NCI-H510A (cell line): ENCODE measurements at places on chromosomes 1 and 21.

DNA sequence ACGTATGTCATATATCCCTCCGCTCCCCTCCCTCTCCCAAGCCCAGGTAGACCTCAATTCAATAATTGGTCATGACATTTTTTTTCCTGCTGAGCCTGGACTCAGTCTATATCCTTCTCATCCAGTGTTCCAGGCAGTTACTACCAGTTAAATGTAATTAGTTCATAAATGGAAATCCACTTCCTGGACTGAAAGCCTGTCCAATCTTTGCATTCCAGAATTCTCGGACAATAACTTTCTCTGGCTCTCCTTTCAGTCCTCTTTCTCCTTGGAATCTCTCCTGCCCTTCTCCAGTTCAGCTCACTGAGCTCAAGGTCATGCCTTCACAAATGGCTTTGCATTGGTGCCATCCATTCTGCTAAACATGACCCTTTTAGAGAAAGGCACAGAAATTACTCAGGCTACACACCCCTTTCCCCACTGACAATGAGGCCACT is 34.8 kb downstream of the VWA5B1 start:
- DNase-seq, result no peak

DNA sequence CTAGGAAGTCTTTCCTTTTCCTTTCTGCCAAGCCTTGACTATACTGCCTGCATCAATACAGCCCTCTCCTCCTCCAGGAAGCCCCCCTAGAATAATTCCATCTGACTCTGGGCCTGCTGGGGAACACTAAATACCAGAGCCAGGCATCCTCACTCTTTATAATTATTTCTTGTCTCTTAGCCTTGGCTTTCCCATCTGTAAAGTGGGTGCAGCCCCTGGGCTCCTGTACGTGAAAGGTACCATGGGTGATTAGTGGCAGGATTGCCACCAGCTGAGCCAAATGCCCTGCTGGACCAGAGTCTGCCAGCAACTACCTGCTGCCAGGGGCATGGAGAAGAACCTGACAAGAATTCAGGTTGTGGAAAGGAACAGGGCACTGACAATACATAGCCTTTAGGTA is 58.7 kb downstream of the LGR6 start:
- no peak for DNase-seq

GRCh38 chr1:39130325-39130724 is 74.2 kb upstream of the MACF1 start:
- peak; percentile 65 for DNase-seq

- no peak for DNase-seq
Measured at GRCh38 chr21:37587635-37588177, 221.1 kb downstream of the DYRK1A start.

DNA sequence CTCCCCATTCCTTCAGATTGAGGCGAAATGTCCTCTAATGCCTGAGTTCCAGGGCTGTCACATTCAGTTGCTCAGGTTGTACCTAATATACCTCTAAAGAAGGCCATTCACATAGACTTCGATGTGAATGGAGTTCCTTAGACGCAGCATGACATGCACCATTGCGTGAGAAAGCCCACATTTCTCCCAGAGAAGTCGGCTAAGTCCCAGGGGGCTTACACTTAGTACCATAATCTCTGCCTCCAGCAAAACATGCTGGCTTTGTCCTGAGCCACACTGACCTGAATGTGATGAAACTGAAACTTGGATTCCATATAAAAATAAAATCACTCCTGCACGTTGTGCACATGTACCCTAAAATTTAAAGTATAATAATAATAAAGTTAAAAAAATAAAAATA is 23.2 kb upstream of the SLC2A1 start:
- no peak for DNase-seq

GRCh38 chr1:67162954-67163353 is 3.3 kb upstream of the IL23R start:
- DNase-seq, result no peak

DNA sequence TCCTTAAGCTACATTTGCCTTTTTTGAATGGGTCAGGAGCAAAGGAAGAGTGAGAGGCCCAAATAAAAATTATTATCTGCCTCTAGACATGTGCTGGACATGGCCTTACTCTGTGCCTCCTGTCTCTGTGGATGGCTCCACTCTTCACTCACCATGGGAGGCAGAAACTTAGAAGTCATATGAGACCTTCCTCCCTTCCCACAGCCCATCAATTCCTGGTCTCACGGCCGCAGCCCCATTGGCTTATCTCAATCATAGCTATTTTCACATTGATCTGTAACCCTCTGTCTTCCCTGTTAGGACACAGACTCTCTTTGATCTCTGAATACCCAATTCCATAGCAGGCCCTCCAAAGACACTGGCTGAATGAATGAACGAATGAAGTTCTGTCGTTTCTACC is 14.2 kb upstream of the ADORA1 start:
- DNase-seq, result no peak

DNA sequence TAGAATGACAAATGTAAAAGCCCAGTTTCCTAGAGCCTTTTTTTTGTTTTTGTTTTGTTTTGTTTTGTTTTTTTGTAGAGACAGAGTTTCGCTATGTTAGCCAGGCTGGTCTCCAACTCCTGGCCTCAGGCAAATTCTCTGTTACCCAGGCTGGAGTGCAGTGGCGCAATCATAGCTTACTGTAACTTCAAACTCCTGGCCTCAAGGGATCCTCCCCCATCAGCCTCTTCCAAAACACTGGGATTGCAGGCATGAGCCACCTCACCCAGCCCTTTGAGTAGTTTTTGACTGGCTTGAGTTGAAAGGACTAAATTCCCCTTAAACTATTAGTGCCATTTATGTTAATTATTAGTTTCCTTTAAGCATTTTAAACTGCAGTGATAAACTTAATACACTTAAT is 28.8 kb upstream of the ZBTB18 start:
- DNase-seq, result no peak

- DNase-seq, result no peak
Measured at GRCh38 chr1:242847390-242847993, 323.0 kb upstream of the PLD5 start.

GRCh38 chr1:244788493-244789275 is 46.8 kb upstream of the COX20 start:
- no peak for DNase-seq

DNA sequence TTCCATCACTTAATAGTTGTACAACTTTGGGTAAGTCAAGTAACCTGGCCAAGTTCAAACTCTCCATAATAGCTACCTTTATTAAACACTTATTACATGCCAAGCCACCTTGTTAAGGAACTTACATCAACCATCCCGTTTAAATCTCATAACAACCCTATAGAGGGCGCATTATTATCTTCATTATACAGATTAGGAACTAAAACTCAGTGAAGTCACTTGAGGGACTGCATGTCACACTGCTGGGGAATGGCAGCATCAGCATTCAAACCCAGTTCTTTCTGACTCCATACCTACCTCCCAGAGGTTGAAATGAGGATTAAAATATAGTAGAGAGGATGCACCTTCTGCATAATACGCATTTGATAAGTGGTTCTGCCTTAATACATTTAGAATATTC is 47.1 kb upstream of the PLA2G2C start:
- DNase-seq, result no peak

GRCh38 chr1:168195199-168196135 is 16.7 kb downstream of the TIPRL start:
- no peak for DNase-seq

DNA sequence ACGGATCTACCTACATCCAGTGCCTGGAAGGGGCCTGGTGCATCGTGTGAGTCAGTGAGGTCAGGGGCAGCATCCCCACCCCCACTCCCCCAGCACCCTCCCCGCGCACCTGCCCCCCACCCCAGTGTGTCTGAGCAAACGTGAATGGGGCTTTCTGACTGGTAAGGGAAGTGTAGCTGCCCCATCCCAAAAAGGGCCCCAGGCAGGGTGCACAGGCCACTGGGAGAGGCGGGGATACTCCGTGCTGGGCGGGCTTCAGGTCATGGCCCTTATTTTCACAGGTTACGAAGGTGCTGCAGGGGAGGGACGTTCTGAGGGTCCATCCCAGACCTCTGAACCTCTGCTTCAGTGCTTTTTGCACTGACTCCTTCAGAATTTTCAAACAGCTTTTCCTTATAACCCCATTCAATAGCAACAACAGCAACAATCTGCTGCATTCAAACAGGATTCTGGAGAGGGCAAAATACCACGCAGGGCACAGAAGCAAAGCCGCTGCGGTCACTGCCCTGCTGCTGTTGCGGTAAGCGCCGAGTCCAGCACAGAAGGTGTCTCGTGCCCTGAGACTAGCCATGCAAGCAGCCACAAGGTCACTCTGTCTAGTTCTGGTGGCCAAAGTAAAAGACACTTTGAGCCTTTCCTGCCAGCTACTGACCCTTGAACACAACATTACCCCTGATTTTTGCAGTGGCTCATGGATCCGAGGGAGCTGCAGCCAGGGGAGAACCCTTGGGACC is 10.3 kb downstream of the TTC34 start:
- no peak for DNase-seq

- no peak for DNase-seq
Measured at GRCh38 chr21:37658121-37658816, 258.0 kb downstream of the KCNJ6 start.

GRCh38 chr1:66443793-66444192 is 90.2 kb upstream of the SGIP1 start:
- DNase-seq, result no peak

- DNase-seq, result no peak
Measured at GRCh38 chr1:244381878-244382565, 69.7 kb downstream of the ADSS2 start.

DNA sequence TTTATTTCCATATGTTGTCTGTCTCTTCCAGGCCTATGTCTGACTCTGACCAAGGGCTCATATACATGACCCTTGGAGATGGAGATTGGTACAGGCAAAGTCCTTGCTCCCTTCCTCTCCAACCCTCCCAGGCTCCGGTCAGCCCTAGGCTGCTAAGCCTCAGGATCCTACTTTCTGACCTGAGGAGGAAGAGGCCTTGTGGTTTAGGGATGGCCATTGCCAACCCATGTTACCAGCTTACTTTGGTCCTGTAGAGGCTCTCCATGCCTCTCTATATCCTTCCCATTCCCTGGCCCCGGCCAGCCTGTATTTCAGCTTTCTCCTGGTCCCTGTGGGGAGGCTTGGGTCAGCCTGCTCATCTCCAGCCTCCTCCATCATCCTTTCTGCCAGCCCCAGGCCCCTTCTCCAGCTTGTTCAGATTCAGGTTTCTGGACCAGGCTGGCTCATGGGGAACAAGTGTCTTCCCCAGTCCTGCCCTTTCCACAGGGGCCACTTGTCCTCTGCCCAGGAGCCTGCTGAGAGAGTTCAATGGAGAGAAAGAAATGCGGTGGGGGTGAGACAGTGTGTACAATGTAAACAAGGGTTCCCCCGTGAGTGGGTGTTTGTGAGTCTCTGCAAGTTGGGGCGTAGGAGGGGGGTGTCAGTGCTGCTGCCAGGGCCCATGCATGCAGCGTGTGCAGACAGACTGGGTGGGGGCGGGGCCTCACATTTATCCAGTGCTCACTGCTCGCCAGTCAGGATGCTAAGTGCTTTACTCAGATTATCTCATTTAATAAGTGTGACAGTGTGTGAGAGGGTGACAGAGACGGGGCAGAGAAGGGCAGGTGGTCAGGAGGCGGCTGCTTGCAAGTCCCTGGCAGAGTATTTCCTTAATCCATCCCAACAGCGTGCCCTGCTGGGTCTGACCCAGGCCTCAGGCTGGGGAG is 31.3 kb upstream of the FOXO6 start:
- DNase-seq, result no peak

- no peak for DNase-seq
Measured at GRCh38 chr1:198246337-198246736, 89.5 kb downstream of the NEK7 start.

DNA sequence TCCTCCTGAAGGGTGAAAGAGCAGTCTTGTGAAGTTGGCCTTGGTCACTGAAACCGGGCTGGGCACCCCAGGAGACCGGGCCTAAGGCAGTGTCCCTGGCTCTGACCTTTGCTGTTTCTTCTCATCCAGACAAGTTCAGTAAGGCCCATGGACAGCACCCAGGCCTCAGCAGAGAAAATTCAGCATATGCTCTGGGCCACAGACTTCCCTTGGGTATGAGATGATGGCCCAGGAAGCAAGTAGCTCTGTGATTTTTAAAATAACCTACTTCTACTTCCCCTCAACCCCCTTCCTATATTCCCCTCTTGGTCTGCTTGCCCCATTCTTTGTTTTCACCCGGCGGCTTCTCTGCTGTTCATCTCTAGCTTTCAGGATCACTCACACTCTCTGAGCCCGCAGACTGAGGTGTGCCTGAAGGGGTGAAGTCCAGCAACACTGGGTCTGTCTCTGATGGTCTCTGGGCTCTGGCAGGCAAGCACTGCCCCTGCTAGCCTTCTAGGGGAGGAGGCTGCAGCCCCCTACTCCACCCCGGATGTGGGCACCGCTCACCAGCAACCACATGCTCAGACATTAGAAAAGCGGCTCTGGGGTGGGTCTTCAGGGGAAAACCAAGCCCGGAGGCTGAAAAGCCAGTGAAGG is 2.9 kb upstream of the GPR25 start:
- DNase-seq, result no peak

GRCh38 chr21:42711667-42712066 is 58.2 kb downstream of the PDE9A start:
- DNase-seq, result no peak

- DNase-seq, result no peak
Measured at GRCh38 chr1:220137019-220137786, 43.3 kb downstream of the IARS2 start.

DNA sequence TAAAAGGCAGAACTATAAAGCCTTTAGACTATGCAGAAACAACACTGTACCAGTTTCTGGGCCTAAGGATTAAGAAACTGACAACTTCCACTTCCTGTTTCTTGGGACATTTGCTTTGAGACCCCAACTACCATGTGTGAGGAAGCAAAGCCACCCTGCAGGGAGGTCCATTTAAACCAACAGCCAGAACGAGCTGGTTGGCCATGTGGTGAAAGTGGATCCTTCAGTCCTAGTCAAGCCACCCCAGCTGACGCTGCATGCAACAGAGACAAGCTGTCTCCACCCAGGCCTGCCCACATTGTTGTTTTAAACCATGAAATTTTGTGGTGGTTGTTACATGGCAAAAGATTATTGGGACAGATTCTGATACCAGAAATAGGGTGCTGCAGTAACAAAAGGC is 31.8 kb upstream of the SLFNL1 start:
- DNase-seq, result no peak

GRCh38 chr1:94660994-94661393 is 119.4 kb upstream of the F3 start:
- DNase-seq, result no peak

- DNase-seq, result no peak
Measured at GRCh38 chr1:89781494-89782126, 39.2 kb upstream of the LRRC8D start.

DNA sequence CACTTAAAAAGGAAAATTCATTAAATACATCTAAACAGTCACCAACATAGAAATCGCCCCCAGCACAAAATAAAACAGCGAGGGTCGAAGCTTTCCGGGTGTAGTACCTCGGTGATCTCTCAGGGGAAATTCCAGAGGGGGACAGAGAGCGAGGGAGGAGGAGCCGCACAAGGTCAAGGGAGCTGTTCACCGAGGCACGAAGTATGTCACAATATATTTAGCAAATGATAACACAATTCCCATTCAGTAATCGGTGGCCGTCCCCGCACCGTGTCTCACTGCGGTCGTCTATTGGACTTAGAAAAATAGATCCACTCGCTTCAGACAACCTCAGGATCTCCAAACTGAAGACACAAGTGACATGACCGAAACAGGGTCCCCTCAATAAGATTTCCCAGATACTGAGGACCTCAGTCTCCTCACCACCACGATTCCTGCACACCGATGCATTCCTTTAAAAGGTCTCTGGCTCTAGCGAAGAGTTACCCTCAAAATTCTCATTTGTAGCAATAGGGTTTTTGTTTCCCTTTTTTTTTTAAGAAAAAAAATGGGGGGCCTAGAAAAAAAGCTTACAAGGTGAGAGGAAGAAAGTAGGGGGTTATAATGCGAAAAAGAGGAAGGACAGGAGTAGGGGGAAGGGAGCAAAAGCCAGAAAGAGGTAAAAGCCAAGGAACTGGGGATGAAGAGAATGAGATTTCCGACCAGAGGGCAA is 1.1 kb downstream of the LPGAT1 start:
- DNase-seq, result no peak
